ENCODE measurements at places on chromosomes 2 and 18.

DNA sequence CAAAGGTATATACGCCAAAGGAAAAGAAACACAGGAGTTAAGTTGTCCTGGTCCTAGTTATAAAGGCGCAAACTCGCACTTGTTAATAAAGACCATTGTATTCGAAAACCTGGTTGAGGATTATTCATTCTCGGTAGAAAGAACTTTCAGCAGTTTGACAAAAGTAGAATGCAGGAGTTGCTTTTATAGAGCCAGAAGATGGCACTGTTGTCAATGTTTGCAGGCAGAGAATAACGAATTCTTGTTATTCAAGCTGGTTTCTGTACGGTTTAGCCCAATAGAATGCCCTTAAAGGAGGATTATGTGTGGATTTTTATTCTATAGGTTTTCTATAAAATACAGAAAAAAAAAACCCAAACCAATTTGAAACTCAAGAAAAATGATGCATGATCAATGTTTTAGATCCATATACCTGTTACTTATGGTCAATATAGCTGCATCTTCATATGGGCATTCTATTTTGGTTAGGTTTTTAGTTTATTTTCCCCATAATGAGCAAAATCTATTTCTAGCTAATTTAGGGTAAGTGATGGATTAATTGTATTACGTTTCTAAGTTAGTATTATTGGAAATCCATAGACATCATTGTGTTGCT is 510.3 kb downstream of the PLCL1 start:
- DNase-seq, result peak; percentile 48

DNA sequence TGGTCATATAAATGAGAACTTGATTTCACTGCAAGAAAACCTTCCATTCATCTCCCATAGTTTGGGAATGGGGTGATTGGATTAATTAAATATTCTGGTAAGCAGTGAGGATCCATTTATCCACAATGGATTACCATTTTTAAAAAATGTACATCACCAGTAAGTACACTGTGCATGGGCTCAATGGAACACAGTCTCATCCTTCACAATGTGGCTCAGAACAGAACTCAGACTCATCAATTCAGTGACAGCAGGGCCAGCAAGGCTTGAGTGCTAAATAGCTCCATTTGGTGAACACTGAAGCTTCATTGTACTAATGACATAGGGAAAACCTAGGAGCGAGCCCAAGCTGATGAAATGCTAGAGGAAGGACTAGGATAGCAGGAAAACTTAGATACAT is 223.8 kb downstream of the CMPK2 start:
- DNase-seq, result no peak

DNA sequence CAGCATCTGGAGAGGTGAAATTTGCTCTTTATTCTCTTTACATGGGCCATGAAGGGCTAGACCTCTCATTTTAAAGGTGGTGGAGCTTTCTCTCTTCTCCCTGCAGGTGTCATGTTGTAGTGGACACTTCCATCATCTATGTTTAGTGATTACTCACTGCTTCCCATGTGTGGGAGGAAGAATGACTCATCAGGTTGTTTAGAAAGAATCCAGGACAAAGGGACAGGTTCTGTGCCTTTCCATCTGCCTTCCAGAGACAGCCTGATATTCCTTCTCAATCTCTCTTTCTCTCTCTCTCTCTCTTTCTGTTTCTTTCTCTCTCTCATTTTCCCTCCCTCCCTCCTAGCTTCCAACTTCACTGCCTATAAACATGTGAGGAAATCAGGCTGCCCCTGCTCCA is 38.7 kb downstream of the SCG2 start:
- no peak for DNase-seq

GRCh38 chr2:194383401-194383800 is 1273.6 kb upstream of the SLC39A10 start:
- DNase-seq, result no peak

- DNase-seq, result no peak
Measured at GRCh38 chr2:40286721-40287120, 165.2 kb downstream of the SLC8A1 start.

DNA sequence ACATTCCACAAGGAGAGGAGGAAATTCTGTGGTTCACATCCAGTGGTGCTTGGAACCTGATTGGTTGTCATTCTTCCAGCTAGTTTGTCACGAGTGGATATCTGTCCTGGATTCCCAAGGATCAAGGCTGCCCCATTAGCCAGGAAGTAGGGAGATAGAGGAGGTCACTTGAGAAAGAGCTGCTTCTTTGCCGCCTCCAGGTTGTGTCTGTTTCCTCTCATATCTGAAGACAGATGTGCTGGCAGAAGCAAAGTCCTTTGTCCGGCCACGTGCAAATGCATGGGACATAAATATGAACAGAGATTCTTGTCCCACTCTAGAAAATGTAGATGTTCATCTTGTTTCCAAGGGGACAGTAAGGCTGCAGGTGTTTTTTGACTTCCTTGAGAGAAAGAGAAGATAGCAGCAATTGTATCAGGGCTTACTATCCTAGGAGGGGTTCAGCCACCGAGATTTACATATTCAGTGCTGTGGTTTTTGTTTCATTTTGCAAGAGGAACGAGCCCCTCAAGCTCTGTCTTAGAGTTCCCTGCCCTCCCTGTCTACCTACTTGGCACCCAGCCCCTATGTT is 174.4 kb downstream of the RPIA start:
- DNase-seq, result no peak

DNA sequence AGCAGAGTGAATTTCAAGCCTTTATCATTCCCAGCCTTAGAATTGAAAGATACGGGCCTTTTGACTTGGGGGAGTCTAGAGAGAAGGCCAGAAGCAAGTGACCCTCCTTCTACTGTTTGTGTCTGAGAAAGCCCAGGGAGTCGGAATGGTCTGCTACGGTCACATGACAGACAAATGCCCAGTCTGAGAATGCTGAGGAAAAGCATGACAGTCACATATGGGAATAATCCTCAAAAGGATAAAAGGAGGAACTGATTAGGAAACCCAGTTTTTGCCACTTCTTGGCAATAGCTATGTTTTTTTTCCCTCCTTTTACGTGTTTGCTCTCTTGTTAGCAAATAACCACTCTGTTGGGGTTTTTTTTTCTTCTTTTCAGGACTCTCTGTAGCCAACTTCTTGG is 38.1 kb upstream of the HNRNPA3 start:
- DNase-seq, result no peak

GRCh38 chr2:236959876-236960275 is 125.8 kb upstream of the COPS8 start:
- no peak for DNase-seq

DNA sequence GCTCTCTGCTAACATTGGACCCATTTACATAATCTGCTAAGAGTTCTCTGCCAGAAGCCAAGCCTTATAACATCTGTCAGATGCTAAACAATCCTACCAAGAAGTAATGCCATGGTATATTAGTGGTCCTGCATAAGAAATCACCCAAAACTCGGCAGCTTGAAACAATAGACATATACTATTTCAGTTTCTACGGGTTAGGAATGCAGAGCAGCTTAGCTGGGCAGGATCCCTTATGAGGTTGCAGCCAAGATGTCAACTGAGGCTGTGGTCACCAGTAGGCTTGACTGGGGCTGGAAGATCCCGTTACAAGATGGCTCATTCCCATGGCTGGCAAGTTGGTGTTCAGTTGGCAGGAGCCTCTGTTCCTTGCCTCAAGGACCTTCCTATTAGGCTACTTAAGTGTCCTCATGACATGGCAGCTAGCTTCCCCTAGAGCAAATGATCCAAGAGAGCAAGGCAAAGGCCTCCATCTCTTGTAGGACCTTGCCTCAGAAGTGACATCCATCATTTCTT is 25.1 kb upstream of the SOS1 start:
- DNase-seq, result no peak

GRCh38 chr2:71546777-71547281 is 93.5 kb downstream of the DYSF start:
- no peak for DNase-seq

DNA sequence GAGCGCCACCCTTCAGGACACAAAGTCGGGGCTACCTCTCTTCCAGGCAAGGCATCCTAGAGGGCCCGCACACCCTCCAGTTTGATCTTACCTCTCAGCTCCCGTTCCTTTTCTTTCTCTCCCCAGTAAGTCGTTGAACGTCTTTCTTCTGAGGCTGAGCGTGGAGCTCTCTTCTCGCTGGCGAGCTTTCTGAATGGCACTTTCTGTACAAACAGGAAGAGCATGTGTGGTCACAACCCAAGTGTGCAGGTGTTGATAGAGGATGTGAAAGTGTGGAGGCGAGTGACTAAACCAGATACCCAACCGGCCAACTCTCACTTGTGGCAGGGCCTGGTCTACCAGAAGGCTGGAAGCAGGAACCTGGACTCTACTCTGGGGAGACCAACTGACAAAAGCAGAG is at the start of gene AFF3:
AFF3 (minus strand) TSS at position 198 of the 400 bp plus-strand sequence. CDS start 38,136 bp downstream, outside the sequence.
- DNase-seq, result peak; percentile 33

- no peak for DNase-seq
Measured at GRCh38 chr2:222819722-222820333, 41.0 kb upstream of the ACSL3 start.

DNA sequence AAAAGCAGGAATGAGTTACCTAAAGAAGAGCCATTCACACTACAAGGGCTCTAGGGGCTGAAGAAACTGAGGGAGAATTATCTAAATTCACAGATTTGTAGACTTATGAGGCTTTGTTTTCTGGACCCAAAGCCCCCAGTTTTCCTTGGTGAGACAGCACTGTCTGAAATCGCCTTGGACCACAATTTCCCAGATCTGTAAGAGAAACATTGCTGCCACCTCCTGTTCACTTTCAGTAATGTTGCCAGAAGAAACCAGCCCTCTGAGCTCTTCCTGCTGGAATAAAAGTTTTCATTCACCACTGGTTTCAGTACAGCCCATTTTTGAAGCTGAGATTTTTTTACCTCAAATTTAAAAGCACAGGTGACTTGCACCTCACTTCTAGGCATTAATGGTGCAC is 169.2 kb downstream of the CDH20 start:
- peak; percentile 1 for DNase-seq

DNA sequence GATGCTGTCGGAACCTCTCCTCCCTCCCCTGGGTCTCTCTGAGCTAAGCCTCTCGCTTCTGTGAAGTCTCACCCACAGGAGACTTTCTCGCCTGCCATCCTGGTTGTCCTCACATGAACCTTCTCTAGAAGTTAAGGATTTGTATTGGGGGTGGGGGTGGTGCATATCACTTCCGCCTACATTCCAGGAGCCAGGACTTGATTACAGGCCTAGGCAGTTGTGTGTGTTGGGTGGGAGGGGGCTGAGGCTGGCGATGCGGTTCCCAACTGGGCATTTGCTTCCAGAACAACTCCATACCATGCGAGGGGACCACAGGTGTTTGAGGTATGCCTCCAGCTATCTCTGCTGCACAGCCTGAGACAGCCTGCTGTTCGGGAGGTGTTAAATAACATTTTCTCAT is 56.8 kb upstream of the MGAT4A start:
- no peak for DNase-seq

DNA sequence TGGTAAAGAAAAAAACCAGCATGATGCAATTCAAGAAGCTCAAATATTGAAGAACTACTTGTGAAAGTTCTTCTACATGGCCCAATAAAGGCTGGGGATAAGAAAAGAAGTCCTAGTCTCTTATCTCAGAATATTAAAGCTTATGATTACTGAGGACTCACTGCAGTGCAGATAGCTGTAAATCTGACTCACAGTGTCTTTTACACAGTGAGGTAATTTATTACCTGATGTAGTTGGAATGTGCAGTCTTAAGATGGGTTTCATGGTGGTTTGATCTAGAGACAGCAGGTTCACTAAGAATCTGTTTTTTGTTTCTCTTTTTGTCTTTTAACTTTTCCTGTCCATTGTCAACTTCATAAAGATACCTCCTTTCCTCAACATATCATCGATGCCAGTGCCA is 484.0 kb upstream of the MAP2 start:
- DNase-seq, result no peak

DNA sequence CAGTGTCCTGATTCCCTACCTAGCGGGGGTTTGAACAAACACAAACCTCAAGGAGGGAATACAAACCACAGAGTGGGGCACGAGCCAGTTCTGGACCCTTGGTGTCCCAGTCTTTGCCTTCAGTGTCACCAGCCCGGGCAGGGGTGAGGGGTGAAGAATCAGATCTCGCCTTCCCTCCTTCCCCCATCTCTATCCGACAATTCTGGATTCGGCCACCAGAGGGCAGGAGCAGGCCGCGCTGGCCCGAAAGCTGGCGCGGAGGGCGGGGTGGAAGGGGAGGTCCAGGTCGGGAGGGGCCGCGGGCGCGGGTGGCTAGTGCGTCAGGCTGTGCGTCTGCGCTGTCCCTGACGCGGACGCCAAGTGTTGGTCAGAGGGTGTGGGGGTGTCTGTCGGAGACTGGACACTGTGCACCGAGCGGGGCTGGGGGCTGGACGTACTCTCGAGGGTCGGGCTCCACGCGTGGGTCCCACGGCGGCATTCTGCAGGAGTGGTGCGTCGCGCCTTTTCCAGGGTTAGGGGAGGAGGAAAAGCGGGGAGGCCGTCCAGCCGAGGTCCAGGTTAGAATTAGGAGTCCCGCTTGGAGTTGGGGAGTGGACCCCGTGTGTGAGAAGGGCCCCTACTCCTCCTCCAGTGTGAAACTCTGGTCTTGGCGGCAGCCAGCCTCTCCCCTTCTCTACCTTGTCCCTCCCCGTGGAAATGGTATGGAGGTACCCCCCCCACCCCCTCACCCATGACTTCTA is 2.9 kb upstream of the CRYBA2 start:
- DNase-seq, result peak; percentile 80

DNA sequence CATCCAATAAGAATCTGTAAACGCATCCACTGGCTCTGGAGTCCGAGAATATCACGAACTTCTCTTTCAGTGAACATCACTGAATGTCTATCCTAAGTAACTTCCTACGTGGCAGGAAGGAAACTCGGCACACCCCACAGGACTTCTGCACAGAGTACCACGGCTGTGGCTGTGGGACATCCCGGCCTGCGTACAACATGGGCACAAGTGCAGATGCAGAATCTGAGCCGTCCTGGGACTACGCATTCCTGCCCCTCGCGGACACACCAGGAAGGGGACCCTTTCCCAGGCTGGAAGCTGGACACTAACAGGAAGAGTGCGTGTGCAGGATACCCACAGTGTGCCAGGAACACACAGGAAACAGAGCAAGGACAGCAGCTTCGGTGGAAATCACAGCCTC is 60.6 kb downstream of the ZNF516 start:
- DNase-seq, result no peak

GRCh38 chr2:121562269-121563176 is 31.8 kb downstream of the RNU4ATAC start:
- no peak for DNase-seq

DNA sequence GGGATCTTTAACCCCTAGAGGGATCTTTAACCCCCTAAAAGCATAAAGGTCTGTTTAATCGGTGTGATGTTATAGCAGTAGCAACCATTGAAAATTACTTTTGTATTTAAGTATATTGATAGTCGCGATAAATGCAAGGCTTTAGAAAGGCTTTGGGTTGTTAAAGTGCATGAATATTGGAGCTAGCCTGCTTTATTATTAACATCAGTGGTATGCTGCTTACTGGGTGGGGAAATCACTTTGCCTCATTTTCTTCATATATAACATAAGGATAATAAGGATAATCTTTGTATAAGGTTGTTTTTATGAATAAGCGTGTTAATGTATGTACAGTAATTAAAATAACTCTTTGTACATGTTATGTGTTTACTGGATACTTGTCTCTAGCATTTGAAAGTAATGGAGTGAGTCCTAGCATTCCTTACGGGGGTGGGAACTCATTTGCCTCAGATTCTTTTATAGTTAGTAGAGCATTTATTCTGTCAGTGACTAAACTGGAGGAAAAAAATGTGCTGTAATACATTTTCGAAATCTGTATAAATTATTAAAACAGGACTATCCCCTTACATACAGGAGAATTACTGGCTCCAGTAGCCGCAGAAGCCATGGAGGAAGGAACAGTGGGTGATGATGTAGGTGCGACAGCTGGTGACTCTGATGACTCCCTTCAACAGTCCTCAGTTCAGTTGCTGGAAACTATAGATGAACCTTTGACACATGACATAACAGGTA is 122.2 kb downstream of the BIRC6 start:
- DNase-seq, result no peak

Measured in CD4-positive, alpha-beta T cell treated with Interleukin-10 for 1 hour (primary cell).